NCI-H510A treated with DMSO at 0.1 percent for 48 hours (cell line): ENCODE measurements at places on chromosomes 11 and 22.

DNA sequence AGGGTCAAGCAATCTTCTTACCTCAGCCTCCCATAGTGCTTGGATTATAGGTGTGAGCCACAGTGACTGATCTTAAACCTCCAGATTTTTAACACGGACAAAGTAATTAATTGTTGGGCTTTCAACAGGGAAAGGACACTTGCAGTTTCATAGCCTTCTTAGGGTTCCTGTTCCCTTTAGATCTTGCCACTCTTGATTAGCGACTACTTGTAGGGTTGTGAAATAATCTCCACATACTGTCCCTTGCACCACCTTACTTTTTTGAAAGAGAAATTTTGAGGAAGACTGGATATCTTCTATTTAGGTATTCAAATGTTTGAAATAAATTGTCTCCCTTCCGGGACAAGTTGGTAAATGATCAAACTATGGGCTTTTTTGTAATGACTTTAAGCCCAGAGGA lies 7.6 kb downstream of the MS4A4E start:
- no peak for DNase-seq

GRCh38 chr11:28257761-28258160 lies 149.6 kb downstream of the METTL15 start:
- DNase-seq: no peak

GRCh38 chr11:88249706-88250105 lies 74.5 kb upstream of the RAB38 start:
- DNase-seq: no peak

DNA sequence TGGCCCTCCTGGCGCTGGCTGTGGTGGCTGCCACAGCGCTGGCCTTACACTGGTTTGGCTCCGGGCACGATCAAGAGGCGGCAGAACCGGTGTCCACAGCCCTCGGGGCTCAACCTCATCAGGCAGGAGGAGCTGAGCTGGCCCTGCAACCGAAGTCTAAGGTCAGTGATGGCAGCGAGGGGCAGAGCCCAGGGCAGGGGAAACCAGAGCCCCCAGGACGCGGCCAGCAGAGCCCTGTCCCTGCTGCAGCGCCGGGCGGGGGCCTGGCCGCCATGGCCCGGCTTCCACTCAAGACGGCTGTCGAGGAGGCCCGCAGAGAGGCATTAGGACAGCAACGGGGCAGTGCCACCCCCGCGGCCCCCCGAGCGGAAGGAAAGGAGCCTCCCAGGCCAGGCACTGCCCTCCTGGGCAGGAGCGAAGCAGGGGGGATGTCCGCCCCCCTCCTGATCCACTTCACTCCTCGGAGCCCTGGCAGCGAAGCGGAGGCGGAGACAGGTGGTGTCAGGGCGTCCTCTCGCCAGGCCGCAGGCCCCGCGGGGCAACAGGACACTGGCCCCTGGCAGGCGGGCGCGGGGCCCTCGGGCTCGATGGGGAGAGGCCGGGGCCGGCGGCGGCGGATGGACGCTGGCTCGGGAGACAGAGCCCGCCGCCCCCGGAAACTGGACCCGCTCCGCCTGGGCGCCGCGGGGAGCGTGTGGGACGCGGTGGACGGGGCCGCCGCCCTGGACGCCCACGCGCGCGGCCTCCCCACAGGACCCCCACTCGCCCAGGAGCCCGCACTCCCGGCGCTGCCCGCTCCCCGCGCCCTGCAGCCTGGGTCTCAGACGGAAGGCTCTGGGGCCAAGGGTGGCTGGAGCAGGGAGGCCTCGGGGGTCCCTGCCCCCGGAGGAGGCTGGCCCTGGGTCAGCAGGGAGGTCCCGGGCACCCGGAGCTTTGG lies 895 bp downstream of the KLHDC7B start:
- no peak for DNase-seq

DNA sequence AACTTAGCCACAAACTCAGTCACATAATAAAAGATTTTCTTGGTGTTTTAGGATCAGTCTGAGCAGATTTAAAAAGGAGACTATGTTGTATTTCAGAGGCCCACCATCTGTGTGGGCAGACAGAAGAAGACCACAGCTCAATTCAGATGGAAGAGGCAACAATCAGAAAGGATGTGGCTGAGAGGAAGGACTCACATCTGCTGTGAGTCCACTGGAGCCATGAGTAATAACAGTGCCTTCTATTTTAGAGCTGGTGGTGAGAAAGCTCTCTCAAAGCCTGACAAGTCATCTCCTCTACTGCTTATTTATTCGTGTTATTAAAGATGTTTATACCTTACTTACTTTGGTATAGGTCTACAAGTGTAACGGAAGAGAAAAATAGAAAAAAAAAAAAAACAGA lies 357.2 kb downstream of the OPCML start:
- no peak for DNase-seq

GRCh38 chr22:38610234-38610633 lies 40.3 kb upstream of the DMC1 start:
- no peak for DNase-seq

DNA sequence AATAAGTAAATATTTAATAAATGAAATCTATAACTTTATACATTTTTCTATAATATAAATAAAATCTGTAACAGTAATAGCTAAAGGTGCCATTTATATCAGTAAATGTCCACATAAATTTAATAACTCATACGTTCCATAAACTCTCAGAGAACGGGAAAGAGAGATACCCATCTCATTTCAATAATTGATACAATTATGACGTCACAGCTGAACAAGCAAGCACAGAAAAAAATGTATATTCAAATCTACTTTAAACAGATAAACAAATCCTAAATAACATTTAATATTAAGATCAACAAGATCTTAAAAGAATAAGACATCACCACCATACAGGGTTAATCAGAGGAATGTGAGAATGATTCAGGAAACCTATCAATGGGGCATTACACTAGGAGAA lies 1136.5 kb downstream of the TBC1D22A start:
- DNase-seq: no peak

DNA sequence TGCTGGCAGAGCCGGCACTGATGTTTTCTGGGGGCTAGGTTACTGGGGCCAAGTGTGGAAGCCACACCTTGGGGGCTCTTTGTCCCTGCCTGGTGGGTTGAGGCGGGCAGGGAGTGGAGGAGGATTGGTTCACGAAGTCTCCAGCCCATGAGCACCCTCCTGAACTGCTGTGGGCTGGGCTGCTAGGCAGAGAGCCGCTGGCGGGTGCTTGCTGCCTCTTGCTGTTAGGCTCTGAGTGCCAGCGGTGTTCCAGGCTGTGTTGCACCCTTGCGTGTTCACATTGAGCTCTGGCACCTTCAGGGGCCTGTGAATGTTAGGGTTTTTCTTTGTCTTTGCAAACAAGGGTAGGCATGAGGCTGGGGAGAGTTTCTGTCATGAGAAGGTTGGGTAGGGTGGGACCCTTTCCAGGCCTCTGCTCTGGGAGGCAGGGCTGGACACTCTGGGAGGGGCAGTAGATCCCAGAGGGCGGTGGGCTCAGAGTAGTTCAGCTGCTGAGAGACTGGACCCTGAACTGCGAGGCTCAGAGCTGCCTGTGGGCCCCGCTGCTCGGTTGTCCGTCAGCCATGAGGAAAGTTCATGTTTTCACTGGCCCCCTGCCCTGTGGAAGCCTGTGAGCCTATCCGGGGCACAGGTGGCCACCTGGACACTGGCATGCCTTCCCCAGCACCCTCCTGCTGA lies 24.0 kb upstream of the TMEM191C start:
- DNase-seq: no peak

- DNase-seq: no peak
Measured at GRCh38 chr11:35917676-35918075, 26.2 kb upstream of the LDLRAD3 start.
